ENCODE measurements at places on chromosomes 2 and 18.

DNA sequence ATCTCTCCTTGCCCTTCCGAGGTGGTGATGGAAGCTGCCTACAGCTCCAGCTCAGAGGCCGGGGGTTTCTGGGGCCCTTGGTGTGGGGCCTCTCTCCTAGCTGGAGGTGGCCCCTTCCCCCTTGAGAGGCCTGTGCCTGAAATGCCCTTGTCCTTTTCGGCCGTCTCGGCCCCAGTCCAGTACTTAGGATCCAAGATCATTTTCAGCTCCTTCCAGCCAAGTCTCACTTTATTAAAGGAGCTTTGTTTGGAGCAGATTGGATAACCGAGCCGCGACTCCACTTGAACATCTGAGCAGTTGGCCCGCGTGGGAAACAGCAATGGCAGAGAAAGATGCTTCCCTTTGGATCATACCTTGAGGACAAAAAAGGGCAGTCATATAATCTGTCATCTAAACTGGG, 125.0 kb downstream of the NEDD4L start:
- no peak for DNase-seq

- no peak for DNase-seq
Measured at GRCh38 chr2:135701442-135701841, 40.2 kb upstream of the UBXN4 start.

DNA sequence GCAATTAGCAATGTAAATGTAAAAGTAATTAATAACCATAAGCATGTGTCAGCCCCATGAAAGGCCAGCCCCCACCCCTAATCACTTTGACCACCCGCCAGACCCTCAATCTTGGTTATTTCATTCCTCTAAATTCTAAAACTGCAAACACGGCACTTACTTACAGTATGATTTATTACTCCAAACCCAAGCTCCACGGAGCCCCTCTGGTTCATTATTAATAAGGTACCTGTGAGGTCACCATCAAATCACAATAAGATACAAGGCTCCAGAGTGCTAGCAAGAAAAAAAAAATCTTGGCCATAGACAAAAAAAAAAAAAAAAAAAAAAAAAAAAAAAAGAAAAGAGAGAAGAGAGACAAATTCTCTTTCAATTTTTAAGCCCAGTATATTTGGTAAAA, 879.5 kb downstream of the TDRD15 start:
- no peak for DNase-seq

DNA sequence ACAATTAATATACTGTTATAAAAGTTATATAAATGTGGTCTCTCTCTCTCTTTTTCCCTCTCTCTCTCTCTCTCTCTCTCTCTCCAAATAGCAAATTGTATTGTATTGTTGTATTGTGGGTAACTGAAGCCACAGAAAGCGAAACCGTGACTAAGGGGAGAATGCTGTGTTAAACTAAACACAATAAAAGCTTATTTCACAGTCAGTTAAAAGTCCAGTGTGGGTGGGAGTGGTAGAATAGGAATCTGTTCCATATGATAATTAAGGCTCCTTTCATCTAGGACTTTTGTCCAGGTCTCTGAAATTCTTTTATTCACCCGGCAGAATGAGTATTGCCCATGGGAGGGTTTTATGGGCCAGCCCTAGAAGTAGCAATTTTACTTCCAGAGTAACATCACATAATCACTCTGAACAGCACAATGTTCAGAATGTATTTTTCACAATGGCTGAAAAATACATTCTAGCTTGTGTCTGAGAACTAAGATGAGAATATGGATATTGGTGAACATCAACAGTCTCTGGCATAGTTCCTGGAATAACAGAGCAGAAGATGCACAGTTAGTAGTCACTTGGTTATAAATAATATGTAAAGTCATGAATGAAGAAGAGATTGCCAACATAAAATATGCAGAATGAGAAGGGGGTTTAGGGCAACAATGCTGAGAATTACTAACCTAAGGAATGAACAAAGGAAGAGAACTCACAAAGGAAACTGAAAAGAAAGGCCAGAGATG, 399.1 kb downstream of the PLCL1 start:
- DNase-seq = no peak
